CD4-positive, alpha-beta memory T cell (primary cell): ENCODE measurements at places on chromosomes 2 and 18.

DNA sequence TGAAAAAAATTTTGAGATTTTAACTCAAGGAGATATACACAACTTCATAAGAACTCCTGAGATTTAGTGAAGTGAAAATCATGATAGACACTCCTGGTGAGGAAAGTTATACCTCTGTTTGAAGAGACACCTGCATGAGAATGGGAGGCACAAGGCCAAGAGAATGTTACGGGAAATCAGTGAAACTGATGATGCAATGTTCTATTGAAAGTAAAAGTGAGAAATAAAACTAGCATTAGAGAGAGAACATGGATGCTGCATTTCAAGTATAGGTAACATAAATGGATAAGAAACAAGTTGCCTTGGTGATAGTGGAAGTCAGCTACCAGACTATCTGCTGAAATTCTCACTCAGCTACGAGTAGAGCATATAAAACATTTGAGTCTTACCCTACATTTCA, 562.1 kb upstream of the FANCL start:
- H3K4me1 ChIP-seq: no peaks in the 10 kb centered on the region
- H3K36me3 ChIP-seq: no peaks in the 10 kb centered on the region
- no peak overlapping the region for H3K4me3 ChIP-seq
- no peak overlapping the region for H3K27ac ChIP-seq
- DNase-seq: no peak

GRCh38 chr2:72143441-72144273, 4.0 kb downstream of the CYP26B1 start:
- H3K27me3 ChIP-seq: peaks cover 16% of the 10 kb centered on the region
- no peak overlapping the region for H3K27ac ChIP-seq
- peaks cover 26% of the 10 kb centered on the region for H3K4me1 ChIP-seq
- no peaks in the 10 kb centered on the region for H3K36me3 ChIP-seq

DNA sequence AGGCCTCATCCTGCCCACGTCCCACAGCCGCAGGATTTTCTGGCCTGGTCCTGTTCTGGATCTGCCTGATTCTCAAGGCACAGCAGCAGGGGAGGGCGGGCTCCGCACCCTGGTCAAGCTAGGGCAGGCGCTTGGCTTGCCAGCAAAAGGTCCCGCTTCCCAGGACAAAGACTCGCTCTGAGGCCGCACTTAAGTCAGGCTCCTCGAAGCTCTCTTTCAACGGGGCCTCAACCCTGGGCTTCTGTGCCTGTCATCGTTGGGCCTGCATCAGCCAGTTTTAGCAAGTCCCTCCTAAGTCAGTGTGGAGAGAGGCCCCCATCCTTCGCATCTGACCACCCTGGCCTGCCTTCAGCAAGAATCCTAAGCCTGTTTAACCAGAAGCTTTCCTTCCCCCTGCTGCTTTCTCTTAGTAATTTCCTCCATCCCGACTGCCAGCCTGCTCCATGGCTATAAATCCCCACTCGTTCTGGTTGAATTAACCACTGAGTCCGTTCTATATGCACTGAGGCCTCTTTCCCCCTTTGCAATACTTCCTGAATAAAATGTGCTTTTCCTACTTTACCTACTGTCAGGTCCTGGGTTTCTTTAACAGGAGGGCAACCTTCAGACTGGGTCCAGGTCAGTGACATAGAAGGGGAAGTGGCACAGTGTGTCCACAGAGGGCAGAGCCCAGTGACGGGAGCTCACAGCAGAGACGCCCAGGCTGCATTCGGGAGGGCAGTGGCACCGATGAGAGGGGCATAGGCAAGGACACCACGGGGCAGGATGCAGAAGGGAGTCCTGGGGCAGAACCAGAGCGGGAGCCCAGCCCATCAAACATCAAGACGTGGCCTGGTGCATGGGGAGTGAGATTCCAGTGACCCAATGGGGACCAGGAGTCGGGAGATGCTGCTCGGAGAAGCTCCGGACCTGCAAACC, 62.7 kb downstream of the SP110 start:
- H3K27me3 ChIP-seq: no peaks in the 10 kb centered on the region
- DNase-seq: no peak
- no peak overlapping the region for H3K27ac ChIP-seq
- no peaks in the 10 kb centered on the region for H3K36me3 ChIP-seq

DNA sequence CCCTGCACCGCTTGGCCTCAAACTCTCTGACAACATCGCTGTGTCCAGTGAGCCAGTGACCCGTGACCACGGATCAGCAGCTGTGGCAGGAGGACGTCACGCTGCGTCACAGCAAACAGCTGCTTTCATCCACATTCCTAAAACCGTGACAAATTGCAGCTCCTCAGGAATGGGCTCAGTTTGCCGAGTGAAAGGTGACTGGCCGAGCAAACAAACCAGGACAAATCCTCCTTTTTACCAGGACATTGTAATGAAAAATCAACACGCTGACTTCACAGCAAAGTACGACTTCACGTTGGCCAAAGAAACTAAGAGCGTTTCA, 57.6 kb downstream of the PXDN start:
- DNase-seq: no peak
- no peak overlapping the region for H3K27ac ChIP-seq
- no peak overlapping the region for H3K4me3 ChIP-seq
- no peaks in the 10 kb centered on the region for H3K36me3 ChIP-seq
- no peaks in the 10 kb centered on the region for H3K4me1 ChIP-seq

DNA sequence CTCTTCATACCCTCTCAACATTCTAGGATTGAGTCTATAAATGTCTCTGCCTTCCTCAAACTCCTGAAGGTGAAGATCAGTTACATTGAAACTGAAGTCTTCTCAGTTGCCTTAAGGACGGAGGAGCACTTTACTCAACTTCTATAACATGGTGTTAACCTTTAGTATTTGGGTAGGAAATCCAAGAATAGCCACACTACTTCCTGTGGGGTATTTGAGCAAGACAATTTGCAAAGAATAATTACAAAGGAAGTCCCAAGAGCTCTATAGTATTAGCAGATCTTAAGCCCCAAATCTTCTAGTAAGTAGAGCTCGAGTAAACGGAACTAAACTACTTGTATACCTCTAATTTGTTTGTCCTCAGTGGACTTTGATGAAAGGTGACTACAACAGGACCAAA, 80.9 kb downstream of the SP100 start:
- peaks cover 13% of the 10 kb centered on the region for H3K4me1 ChIP-seq
- H3K36me3 ChIP-seq: peaks cover 31% of the 10 kb centered on the region
- H3K27me3 ChIP-seq: no peaks in the 10 kb centered on the region

GRCh38 chr2:237968048-237968862, 1.4 kb downstream of the UBE2F start:
- peak; percentile 67 for DNase-seq
- peaks cover 4% of the 10 kb centered on the region for H3K36me3 ChIP-seq
- peaks cover 40% of the 10 kb centered on the region for H3K4me1 ChIP-seq
- H3K27me3 ChIP-seq: no peaks in the 10 kb centered on the region

GRCh38 chr18:63131959-63132818, 187.4 kb downstream of the BCL2 start:
- no peak overlapping the region for H3K4me3 ChIP-seq
- H3K36me3 ChIP-seq: no peaks in the 10 kb centered on the region
- H3K4me1 ChIP-seq: peaks cover 42% of the 10 kb centered on the region
- H3K27me3 ChIP-seq: no peaks in the 10 kb centered on the region
- peak overlapping the region; percentile 13 for H3K27ac ChIP-seq
- no peak for DNase-seq

- no peak overlapping the region for H3K27ac ChIP-seq
- no peak for DNase-seq
- H3K4me1 ChIP-seq: no peaks in the 10 kb centered on the region
- H3K27me3 ChIP-seq: no peaks in the 10 kb centered on the region
These were observed 63.5 kb downstream of the PLA2R1 start for GRCh38 chr2:159998961-159999360.

DNA sequence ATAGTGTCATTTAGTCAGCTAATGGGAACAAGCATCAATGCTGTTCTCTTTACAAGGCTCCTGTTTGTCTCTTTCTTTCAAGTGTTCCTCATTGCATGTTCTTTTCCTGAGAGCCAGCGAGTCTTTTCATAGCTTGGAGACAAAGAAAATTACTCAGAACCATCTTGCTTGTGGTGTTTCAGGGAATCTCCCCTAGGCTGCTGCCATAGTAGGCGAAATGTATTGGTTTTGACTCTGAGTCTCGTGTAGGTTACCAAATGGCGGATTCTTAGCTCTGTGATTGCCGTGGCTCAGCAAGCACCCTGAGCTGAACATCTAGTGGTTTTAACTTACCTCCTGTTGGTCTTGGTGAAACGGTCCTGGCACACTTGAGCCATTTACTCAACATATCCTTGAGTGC, 68.7 kb downstream of the RHBDD1 start:
- H3K36me3 ChIP-seq: peaks cover 5% of the 10 kb centered on the region
- no peak overlapping the region for H3K27ac ChIP-seq
- H3K4me3 ChIP-seq: no peak overlapping the region
- DNase-seq: no peak
- H3K4me1 ChIP-seq: no peaks in the 10 kb centered on the region
- H3K27me3 ChIP-seq: no peaks in the 10 kb centered on the region

- H3K36me3 ChIP-seq: no peaks in the 10 kb centered on the region
- H3K27ac ChIP-seq: no peak overlapping the region
- no peak for DNase-seq
These were observed 14.3 kb downstream of the KCNK3 start for GRCh38 chr2:26706616-26707473.

- H3K27me3 ChIP-seq: peaks cover 3% of the 10 kb centered on the region
- no peak overlapping the region for H3K27ac ChIP-seq
- no peaks in the 10 kb centered on the region for H3K4me1 ChIP-seq
- no peaks in the 10 kb centered on the region for H3K36me3 ChIP-seq
- H3K4me3 ChIP-seq: no peak overlapping the region
- DNase-seq: no peak
These were observed 115.5 kb downstream of the TWIST2 start for GRCh38 chr2:238963161-238963970.

DNA sequence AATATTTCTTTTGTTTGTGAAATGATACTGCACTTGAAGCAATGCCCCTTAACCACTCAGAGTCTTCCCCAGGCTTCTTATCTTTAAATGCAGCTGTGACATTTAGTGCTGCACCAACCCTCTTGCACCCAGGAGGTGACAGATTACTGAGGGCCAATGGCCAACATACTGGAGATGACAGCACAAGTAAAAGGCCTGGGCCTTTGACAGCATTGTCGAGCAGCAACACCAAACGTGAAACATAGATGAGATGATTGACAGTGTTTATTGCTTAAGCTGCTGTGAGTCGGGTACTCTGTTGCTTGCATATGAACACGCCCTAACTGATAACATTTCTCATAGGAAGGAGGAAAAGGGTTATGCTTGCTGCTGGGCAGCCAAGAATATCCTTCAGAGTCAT, 80.3 kb downstream of the THNSL2 start:
- H3K27me3 ChIP-seq: no peaks in the 10 kb centered on the region
- no peak overlapping the region for H3K4me3 ChIP-seq
- no peak for DNase-seq
- H3K36me3 ChIP-seq: no peaks in the 10 kb centered on the region

- H3K27ac ChIP-seq: no peak overlapping the region
- no peaks in the 10 kb centered on the region for H3K27me3 ChIP-seq
- H3K4me3 ChIP-seq: no peak overlapping the region
- H3K4me1 ChIP-seq: no peaks in the 10 kb centered on the region
These were observed 25.7 kb upstream of the COX7A2L start for GRCh38 chr2:42386682-42387081.

DNA sequence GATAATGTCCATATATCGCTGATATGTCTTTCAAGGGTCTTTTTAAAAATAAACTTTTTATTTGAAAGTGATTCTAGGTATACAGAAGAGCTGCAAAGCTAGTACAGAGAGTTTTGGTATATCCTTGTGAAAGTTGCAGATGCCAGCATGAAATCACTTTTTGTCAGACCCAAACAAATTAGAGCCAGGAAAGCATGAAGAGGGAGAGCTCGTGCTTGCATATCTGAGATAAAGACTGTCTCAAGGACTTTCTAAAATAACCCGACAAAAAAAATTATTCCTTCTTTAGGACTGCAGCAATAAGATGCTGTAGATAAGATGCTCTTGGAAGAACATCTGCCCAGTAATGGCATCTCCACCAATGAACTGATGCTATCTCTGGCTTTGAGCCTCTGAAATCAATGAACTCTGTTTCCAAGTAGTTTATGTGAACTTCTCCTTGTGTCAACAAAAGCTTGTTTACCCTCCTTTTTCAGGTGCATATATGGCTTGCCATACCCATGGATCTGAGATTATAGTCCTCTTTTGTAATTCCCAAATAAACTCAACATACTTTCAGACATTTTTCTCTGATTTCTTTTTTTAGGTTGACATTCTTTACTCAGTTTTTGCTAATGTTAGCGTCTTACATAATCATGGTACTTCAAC, 774.6 kb upstream of the FAM98A start:
- no peak overlapping the region for H3K27ac ChIP-seq
- H3K4me3 ChIP-seq: no peak overlapping the region
- DNase-seq: no peak
- H3K27me3 ChIP-seq: no peaks in the 10 kb centered on the region
- no peaks in the 10 kb centered on the region for H3K4me1 ChIP-seq
- H3K36me3 ChIP-seq: no peaks in the 10 kb centered on the region

- no peak for DNase-seq
- peaks cover 86% of the 10 kb centered on the region for H3K4me1 ChIP-seq
- no peaks in the 10 kb centered on the region for H3K27me3 ChIP-seq
- no peak overlapping the region for H3K4me3 ChIP-seq
These were observed 50.8 kb downstream of the TRABD2A start for GRCh38 chr2:84830095-84830494.

GRCh38 chr2:218325566-218326160, 31.0 kb upstream of the CATIP start:
- no peak overlapping the region for H3K27ac ChIP-seq
- H3K4me1 ChIP-seq: peaks cover 23% of the 10 kb centered on the region
- no peak overlapping the region for H3K4me3 ChIP-seq

DNA sequence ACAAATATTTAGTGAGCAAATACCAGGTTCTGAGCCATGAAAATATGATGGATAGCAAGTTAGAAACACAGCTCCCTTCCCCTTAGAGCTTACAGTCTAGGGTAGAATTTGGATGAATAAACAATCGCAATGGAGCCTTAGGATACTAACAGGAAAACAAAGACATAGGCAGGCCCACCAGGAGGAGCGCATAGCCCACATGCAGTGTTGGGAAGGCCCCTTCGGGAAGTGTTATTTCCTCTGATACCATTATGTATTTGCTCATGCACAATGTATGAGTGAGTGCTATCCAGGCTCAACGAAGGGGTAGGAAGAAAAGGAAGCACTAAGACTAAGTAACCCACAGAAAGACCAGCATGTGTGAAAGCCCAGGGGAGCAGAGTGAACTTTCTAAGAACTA, 54.0 kb downstream of the RAB27B start:
- no peaks in the 10 kb centered on the region for H3K36me3 ChIP-seq
- DNase-seq: no peak

- no peak overlapping the region for H3K27ac ChIP-seq
- no peak for DNase-seq
- no peaks in the 10 kb centered on the region for H3K27me3 ChIP-seq
These were observed 145.8 kb upstream of the MGAT5 start for GRCh38 chr2:134108113-134108512.

- H3K36me3 ChIP-seq: no peaks in the 10 kb centered on the region
- H3K27ac ChIP-seq: no peak overlapping the region
- no peaks in the 10 kb centered on the region for H3K4me1 ChIP-seq
- no peaks in the 10 kb centered on the region for H3K27me3 ChIP-seq
- no peak overlapping the region for H3K4me3 ChIP-seq
- DNase-seq: no peak
These were observed 638.9 kb upstream of the LRRTM1 start for GRCh38 chr2:80943487-80943886.
